ENCODE measurements at places on chromosomes 1 and 21.
A peak's percentile ranks its signal among the peaks of the same experiment; 100 is the strongest.

GRCh38 chr1:43828574-43828973 is 105.0 kb upstream of the ARTN start:
- DNase-seq: no peak

- no peak for DNase-seq
Measured at GRCh38 chr1:167510244-167510643, 8.1 kb downstream of the CD247 start.

DNA sequence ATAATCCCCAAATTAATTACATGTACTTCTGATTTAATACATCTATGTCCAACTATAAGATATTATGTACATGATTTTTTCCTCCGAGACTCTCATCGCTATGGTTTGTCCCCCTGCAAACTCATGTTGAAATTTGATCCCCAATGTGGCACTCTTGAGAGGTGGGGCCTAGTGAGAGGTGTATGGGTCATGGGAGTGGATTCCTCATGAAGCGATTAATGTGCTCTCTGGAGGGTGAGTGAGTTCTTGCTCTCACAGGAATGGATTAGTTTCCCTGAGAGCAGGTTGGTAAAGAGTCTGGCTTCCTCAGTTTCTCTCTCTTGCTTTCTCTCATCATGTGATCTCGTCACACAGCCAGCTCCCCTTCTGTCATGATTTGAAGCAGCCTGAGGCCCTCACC is 16.1 kb downstream of the HSF2BP start:
- no peak for DNase-seq

- DNase-seq: no peak
Measured at GRCh38 chr1:171590022-171590421, 32.0 kb upstream of the MYOCOS start.

GRCh38 chr21:36429947-36430546 is 44.9 kb downstream of the CHAF1B start:
- peak; percentile 41 for DNase-seq

GRCh38 chr1:93733340-93733739 is 51.7 kb upstream of the BCAR3 start:
- DNase-seq: no peak

GRCh38 chr1:63917571-63918417 is 144.0 kb downstream of the ROR1 start:
- no peak for DNase-seq

- no peak for DNase-seq
Measured at GRCh38 chr1:247496581-247497285, 38.8 kb upstream of the OR2B11 start.

DNA sequence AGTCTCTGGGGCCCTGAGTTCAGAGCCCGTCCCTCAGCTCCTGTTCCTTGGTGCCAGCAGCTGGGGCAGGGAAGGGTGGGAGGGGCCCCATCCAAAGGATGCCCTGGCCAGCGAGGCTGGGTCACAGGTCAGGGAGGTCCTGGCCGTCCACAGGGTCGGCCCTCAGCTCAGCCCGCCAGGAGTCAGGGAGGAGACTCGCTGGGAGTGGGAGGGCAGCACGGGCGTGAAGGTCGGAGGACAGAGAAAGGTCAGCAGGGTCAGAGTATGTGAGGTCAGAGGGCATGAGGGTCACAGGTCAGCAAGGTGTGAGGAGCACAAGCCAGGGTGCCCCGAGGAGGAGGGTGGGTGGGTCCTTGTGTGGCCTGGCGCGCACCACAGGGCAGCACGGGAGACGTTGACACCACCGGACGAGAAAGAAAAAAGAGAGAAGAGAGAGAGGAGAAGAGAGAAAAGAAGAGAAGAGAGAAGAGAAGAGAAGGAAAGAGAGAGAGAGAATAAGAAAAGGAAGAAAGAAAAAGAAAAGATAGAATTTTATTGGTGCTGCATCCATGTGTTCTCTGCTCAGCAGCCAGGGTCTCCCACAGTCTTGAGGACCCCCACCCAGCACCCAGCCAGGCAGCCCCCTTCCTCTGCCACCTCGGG is 7.1 kb downstream of the PERM1 start:
- no peak for DNase-seq

DNA sequence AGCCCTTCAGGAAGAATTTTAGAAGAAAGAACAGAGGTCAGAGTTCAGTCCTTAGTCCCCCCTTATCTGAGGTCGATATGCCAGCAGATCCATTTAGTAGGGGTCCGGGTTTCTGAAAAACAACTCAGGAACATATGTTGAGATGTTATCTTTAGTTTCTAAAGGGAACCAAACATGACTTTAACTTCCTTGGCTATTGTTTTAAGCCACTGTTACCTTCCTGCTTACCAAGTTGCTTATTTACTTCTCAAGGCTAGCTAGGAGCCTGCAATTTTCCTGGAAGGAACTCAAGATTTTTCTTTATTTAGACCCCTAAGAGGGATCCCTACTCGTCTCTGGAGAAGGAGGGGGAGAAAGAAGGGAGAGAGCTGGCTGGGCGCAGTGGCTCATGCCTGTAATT is 54.3 kb downstream of the KCNC4 start:
- no peak for DNase-seq

DNA sequence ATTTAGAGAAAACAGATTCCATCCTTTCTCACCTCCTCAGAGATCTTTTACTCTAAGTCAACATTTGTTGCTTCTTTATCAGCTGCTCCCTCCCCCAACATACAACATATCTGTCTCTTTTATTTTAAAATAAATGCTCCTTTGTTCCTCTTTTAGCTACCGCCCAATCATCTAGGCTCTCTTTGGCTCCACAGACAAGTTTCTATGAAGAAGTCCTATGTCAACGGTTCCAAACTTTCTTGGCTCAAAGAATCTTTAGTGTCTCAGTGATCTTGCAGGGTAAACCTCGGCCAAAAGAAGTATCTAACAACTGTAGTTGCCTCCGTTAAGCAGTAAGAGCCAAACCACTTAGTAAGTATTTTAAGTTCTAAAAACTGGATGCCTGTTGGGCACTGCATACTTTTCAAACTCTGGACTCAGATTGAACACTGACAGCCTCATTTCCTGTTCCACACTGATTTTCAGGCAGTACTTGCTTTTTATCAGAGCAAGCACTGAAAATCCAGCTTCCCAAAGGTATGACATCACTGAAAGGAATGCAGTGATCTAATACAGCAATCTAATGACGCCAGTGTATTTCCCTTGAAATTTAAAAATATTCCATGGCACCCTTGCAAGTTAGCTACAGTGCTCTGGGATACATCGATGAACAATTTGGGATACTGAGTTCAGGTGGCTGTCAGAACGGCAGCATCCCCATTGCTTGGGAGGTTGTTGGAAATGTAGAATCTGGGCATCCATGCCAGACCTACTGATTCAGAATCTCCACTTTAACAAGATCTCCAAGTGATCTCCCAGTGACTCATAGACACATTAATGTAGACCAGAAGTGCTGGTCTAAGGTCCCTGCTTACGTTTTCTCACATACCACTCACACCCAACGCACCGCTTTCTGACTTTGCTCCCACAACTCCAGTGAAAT is 26.8 kb downstream of the EGLN1 start:
- no peak for DNase-seq

GRCh38 chr1:28680151-28680550 is 11.6 kb downstream of the GMEB1 start:
- no peak for DNase-seq

DNA sequence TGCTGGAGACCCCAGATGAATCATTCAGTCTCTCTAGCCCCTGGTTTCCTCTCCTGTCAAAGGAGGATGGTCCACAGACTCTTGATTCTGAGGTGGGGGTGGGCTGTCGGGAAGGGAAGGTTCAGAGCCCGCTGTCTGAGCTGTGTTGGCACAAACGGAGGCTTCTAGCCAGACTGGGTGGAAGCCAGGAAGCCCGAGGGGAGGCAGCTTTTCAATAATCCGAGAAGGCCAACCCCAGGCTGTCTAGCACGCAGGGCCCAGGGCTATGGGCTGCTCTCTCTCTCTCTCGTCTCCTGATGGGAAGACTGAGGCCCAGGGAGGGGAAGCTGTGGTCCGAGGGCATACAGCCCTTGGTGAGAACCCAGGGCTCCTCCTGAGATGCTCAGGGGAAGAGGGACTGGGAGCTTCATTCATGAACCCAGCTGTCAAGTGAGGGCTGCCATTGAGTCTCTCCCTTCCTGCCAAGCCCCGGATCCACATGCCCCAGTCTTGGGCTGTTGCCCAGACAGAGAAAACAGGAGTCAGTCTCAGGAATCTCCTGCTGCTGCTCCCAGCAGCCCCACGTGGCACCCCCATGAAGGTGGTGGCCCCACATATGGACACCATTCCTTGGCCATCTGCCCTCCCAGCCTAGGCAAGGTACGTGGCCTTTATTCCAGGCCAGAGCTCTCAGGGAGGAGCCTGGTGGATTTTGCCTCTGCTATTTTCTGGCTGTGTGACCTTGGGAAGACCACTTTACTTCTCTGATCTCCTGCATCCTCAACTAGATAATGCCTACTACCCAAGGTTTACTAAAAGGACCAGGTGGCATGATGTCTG is 44.4 kb downstream of the RAP1GAP start:
- no peak for DNase-seq

GRCh38 chr1:6347641-6348487 is 45.7 kb downstream of the ACOT7 start:
- DNase-seq: peak; percentile 64

DNA sequence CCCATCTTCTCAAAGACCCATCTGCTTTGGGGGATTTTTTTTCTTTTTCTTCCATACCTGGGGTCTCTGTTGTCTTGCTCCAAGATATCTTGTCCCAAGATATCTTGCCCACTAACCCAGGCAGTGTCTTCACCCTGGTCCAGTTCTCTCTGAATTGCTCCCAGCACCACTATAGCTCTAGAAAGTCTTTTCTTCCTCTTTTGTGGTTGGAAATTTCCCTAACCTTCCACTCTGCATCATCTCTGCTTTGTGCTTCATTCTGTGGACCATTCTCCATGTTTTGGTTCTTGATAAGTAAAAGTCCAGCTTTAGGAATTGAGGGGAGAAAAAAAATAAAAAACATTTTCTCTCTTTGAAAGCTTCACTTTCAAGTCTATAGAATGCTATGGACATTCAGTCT is 20.9 kb downstream of the STYXL2 start:
- no peak for DNase-seq

GRCh38 chr1:230702934-230703678 is 10.8 kb downstream of the AGT start:
- DNase-seq: no peak

GRCh38 chr1:152050886-152051675 is 14.3 kb upstream of the S100A11 start:
- DNase-seq: no peak

- DNase-seq: no peak
Measured at GRCh38 chr21:46022551-46023525, 41.3 kb downstream of the COL6A1 start.

DNA sequence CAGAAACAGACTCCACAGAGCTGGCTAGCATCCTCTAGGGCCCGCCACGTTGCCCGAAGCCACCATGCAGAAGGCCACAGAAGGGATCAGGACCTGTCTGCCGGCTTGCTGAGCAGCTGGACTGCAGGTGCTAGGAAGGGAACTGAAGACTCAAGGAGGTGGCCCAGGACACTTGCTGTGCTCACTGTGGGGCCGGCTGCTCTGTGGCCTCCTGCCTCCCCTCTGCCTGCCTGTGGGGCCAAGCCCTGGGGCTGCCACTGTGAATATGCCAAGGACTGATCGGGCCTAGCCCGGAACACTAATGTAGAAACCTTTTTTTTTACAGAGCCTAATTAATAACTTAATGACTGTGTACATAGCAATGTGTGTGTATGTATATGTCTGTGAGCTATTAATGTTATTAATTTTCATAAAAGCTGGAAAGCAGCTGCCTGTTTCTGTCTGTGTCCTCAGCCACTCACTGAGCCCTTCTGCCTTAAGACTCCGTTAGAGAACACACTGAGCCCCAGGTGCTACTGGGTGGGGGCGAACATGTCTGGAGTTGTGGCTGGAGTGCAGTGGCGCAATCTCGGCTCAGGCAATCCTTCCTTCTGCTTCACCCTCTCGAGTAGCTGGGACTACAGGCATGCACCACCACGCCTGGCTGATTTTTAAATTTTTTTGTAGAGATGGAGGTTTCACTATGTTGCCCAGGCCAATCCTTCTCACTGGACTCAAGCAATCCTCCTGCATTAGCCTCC is 14.8 kb downstream of the MFSD2A start:
- DNase-seq: no peak

GRCh38 chr1:246425139-246425794 is 81.8 kb downstream of the SMYD3 start:
- DNase-seq: no peak

DNA sequence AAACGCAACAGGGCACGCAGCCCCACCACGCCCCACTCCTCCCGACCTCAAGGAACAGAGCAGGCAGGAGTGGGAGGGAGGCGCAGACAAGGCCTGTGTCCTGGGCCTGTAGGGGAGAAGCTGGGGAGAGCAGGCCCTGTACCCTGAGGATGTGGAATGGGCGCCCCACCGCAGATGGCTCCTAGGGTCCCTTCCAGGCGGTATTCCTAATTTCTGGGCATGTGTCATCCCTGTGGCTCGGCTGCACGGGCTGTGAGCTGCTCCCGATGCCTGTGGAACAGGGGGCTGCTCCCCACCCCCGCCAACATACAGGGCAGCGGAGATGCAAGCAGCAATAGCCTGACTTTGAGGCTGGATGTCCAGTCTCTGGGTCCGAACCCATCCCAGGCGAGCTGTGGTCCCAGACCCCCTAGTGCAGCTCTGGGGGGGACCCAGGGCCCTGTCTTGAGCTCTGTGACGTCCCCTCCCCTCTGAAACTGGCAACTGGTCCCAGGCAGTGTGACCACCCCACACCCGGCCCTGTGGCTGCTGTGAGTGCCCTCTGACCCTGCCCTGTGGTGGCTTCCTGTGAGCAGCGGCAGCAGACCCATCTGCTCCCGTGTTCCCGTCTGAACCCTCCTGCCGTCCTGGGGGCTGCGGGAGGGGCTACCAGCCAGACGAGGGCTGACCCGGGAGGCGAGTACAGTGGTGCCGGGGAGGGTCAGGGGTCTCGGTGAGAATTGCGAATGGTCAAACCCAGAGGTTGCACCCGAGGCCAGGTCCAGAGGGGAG is 13.9 kb upstream of the COL6A2 start:
- DNase-seq: no peak

GRCh38 chr1:6800745-6801144 is 15.5 kb downstream of the CAMTA1 start:
- DNase-seq: no peak
